Sigmoid colon (tissue), 7 donors: ENCODE measurements at places on chromosomes 16 and 17. TPM values are rescaled to one million over a fixed set of nuclear protein-coding genes. Genes with fewer than 3 reads are reported as not detected.

Gene SLC38A8
- total RNA-seq, result not detected

Gene WSB1
- 141 TPM for total RNA-seq

Gene TBC1D3C
- not detected for total RNA-seq

Gene MSI2
- 20.3 TPM for total RNA-seq

Gene CDK3
- total RNA-seq, result 1.4 TPM

Gene KATNB1
- total RNA-seq, result 10.2 TPM

Gene EIF4A3
- 26.6 TPM for total RNA-seq

Gene TNFRSF13B
- total RNA-seq, result not detected

Gene PTX4
- not detected for total RNA-seq

Gene ITGA2B
- total RNA-seq, result 0.33 TPM

Gene CYGB
- 19.6 TPM for total RNA-seq

Gene CCL7
- total RNA-seq, result not detected

Gene KREMEN2
- not detected for total RNA-seq

Gene NPIPA8
- not detected for total RNA-seq

Gene SCNN1G
- total RNA-seq, result not detected

Gene NPIPB9
- total RNA-seq, result 7.5 TPM

Gene SLC47A1
- 8.2 TPM for total RNA-seq

Gene WFDC1
- total RNA-seq, result 82.0 TPM

Gene LRRC75A
- 2.2 TPM for total RNA-seq

Gene PIMREG
- not detected for total RNA-seq

Gene KCTD11
- total RNA-seq, result 5.2 TPM

Gene ZFP3
- 4.3 TPM for total RNA-seq

Gene NUPR1
- total RNA-seq, result 70.8 TPM

Gene AANAT
- not detected for total RNA-seq

Gene NT5M
- total RNA-seq, result 4.3 TPM

Gene KCNH6
- not detected for total RNA-seq

Gene ATF7IP2
- total RNA-seq, result 15.3 TPM

Gene COPZ2
- 64.0 TPM for total RNA-seq
